Posterior vena cava (tissue), 2 donors: ENCODE measurements at places on chromosomes 4 and X. TPM values are rescaled to one million over a fixed set of nuclear protein-coding genes. Genes with fewer than 3 reads are reported as not detected.

GRCh38 chrX:20988118-20988517 lies 386.1 kb upstream of the CNKSR2 start:
- no peak for DNase-seq

DNA sequence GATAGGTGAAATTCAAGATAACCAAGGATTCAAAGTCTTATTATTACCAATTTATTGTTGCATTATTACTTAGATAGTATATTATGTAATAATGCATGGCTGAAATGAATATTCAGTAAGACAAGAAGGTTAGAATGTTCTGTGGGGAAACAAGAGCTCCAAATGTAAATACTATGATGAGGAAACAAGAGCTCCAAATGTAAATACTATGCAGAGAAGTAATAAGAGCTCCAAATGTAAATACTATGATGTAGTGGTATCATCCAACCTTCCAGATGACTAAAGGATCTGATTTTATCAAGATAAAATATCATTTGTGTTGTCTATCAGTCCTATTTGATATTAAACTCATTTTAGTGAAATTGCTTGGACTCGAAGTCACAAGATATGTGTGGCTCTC lies 82.2 kb upstream of the PCDH18 start:
- DNase-seq: no peak

DNA sequence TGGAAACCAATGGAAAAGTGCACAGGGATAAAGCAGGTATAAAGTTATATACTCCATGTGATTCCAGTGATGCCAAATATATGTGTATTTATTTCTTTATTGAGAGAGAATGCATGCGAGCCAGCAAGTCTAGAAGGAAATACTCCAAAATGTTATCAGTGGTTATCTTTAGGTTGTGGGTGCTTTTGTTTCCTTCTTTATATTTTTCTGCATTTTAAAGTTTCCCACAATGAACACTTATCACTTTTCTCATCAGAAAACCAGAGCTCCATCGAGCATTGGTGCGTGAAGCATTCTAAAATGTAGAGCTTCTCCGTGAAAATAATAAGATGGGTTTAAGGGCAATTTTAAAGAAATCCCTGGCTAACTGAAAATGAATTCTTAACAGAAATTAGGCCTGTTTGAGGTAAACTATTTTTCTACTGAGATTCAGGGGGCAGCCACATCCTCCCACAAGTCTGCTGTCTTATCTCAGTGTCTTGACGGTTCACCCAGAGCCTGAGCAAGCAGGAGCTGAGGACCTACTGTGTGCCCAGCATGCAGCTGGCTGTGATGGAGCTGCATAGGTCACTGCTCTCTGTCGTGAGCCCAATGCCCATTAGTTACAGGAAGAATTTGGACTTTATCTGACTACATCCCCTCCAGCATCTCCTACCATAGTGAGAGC lies 18.7 kb upstream of the CD40LG start:
- no peak for DNase-seq

DNA sequence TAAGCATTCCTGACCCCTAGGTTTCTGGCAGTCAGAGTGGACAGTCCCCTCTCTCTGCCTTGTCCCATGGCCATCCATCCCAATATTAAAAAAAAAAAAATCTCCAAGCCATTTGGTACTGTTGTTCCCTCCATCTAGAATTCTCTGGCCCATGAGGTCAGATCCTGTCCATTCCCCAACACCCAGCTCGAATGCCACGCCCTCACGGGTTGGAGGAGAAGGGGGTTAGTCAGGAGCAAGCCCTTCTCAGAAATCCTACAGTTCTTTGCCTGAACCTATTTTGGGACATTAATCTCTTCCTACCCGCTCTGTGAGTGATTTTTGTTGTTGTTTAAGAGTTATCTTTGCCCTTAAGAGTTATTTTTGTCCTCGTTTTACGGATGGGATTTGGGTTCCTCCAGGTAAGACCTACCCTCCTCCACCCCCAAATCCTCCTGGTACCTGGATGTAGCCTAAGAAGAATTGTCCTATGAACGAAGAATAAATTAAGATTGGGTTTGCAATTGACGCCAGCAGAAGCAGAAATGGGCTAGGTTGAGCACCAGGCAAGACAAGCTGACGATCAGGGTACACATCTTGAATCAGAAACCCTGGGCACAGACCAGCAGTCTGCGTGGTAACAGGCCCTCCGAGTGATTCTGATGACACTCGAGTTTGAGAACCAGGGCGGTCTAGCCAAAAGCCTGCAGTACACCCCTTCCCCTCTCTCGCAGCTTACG lies 977 bp downstream of the RNF175 start:
- DNase-seq: no peak

DNA sequence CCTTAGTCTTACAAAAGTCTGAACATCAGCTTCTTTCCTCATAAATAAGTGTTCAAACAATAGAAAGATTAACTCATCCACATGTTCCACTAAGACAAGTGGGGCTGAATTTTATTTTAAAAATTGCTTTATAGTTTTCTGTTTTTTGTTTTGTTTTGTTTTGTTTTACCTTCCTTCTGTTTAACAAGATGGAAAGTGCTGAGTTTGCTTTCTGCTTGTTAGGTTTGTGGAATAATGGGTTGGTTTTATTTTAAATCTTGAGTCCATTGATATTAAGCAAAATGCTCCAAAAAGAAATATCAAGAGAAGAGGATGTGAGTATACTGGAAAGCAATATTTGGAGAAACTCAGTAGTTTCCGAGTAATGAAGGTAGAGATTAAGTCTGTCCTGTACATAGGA lies 458.7 kb downstream of the FAT4 start:
- no peak for DNase-seq

DNA sequence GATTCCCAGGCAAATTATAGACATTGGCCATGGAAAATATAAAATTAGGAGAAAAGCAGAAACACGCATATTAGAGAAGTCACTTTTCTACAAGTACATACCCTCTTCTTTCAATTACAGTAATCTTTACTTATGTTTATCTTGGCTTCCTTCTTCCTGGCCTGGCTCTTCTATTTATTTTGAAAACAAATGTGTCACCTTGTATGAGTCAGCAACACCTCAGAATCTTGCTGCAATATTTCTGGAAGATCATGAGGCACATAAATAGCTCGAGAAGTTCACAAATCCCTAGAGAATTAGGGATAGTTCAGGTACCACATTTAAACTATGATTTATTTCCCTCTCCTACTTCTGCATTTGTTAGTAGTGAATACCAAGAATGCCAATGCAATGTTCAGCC lies 124.6 kb downstream of the ANOS1 start:
- no peak for DNase-seq

DNA sequence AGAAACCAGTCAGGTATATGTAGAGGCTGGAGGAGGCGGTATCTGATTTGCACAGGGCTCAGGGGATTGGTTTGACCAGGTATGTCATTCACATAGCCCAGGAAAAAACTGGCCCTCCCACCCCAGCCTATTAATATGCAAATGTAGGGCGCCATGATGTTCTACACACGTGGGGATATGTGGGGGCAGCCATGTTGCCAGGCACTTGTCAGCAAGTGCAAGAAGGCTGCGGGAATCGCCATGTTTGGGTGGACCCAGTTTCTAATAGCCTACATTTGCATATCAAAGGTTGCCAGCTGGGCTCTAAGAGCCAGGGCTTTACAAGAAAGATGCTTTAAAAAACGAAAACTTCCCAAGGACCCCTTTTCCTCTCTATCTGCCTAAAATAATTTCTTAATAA lies 335.1 kb downstream of the SMARCA1 start:
- DNase-seq: no peak

DNA sequence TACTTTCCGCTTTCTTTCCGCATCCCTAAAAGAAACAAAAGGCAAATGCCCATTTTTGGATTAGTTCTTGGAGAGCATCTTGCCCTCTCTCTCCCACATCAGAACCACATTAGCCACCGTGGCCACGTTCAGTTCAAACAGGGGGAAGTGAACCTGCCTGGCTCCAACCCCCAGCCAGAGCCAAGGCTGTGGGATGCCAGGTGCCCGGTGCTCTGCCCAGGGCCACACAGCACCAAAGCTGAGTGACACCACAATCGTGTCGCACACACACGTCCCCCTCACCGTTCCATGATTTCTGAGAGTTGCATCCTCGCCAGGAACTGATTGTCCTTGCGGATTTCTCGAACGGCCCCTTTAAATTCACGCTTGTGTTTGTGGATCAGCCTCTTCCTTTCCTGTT lies 24.3 kb downstream of the NOP14 start:
- no peak for DNase-seq

DNA sequence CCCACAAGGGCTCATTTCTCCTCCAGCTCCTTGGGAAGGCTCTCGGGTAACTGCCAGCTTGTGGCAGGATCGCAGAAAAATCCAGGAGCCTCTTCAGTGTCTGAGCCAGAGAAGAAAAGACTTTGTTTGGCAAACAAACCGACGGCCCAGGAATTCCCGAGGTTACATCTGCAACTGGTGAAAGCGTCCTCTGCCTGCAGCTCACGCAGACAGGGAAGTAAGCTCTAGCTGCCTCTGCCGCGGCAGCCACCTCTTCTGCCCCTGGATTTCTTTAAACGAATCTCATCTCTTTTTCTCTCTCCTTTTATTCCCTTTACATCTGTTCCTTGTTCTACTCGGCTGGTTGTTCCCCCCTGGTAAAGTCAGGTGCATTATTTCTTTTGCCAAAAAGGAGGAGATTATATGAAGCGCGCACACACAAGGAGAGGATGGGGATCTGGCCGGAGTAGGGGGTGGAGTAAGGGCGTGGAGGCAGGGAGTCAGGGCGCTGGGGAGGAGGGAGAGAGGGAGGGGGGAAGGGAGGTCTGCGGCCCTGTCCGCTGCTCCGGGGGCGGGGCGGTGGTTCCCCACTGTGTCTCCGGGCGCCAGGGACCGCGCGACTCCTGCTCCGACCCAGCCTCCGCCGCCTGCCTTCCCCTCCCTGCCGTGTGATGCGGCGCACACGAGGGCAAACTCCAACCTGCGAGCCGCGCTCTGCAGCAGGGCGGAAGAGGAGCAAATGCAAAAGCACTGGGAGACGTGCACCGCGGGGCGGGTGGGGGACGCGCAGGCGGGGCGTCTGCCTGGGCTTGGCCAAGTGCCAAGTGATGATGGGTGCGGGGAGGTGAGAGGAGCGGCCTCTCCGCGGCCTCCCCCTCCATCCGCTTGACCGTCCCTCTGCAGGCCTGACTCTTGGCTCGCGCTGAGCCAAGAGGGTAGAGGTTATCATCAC lies at the start of gene DCHS2:
Gene DCHS2, minus strand, starts transcription at position 459 of the 931 bp plus-strand sequence. Its CDS starts 444 bp downstream, at position 15.
- no peak for DNase-seq

Gene CDS1
- total RNA-seq: 0.90 TPM

Gene PRRG1
- total RNA-seq: 10.8 TPM
